AG10803 (cell line): ENCODE measurements at places on chromosomes 2 and 18.

- no peak for DNase-seq
Measured at GRCh38 chr2:161708350-161708975, 84.2 kb downstream of the SLC4A10 start.

- DNase-seq = no peak
Measured at GRCh38 chr2:8572712-8573233, 109.1 kb upstream of the ID2 start.

DNA sequence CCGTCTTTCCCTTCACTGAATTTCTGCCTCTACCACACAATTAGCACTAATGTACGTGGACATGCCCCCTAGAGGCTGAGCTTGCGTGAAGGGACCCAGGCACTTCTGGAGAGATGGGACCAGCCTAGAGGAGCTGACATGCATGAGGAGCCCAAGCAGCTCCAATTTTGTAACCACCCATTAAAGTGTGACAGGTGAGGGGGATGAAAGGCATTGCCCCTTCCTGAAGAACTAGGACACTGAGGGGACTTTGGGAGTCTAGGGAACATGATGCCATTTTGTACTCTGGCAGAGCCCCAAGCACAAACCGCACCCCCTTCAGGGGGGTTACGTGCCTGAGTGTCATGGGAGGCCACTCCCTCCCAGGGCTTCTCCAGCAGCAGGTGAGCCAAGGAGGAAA is 63.6 kb downstream of the HNRNPLL start:
- no peak for DNase-seq

DNA sequence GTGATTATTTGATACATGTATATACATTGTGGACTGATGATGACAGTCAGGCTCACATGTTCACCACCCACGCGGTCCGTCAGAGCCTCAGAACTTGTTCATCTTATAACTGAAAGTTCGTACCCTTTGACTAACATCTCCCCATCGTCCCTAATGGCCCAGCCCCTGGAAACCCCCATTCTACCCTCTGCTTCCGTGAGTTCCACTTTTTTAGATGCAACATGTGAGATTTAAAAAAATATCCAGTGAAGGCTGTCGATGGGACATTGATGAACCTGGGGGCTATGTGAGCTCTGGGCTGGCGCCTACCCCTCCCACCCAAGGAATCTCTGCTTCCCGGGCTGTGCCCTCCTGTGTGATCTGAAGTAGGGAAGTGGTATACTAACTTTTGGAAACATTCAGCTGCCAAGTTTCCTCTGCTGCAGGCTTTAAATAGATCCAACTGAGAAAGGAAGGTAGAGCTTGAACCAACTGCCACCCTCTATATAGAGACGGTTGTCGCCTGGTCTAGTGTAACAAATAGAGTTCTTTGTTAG is 163.8 kb downstream of the FAM210A start:
- DNase-seq = no peak

DNA sequence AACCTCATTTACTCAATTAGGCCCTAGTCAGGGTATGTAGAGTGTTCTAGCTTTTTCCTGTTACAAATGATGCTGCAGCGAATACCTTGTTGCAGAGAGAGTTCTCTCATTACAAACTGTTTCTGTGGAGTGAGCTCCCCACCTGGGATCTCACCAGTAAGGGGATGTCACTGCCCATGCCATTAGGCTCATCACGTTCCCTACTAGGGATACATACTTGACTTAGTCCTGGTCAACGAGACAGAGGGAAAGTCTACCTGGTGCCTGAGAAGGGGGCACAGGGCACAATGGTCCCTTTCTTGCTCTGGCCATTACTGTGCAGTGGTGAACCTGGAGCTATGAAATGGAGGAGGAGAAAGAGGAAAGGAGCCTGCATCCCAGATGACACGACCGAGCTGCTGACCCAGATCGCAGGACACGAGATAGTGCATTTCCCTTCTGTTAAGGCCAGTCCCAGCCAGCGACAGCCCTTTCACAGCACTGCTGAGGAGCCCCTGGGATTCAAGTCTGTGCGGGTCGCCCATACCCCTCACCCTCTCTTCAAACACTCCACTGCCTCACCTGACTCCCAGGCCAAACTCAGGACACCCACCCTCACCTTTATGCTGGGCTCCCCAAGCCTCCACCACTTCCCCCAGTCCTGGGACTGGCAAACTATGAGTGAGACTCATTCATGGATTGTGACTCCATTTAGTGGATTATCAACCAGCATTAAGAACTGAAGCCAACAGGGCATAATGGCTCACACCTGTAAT is 16.0 kb downstream of the MALL start:
- no peak for DNase-seq

GRCh38 chr2:145086910-145087309 is 567.0 kb upstream of the ZEB2 start:
- no peak for DNase-seq

DNA sequence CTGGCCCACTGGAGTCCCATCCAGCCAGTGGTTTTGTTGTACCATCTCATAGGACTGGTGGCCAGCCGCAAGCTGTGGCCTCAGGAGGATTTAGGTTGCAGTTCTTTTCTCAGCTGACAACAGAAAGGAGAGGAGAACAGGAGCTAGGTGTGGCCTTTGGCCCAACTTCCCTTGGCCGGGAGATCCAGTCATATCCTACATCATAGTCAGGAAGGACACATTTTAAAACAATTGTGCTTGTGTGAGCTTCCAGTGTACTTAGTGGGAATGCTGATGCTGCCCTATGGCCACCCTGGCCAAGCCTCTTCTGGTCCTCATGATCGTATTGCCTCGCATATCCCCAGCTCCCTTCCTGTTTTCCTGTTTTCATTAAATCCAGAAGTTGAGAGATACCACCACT is 98.1 kb downstream of the WDSUB1 start:
- no peak for DNase-seq

DNA sequence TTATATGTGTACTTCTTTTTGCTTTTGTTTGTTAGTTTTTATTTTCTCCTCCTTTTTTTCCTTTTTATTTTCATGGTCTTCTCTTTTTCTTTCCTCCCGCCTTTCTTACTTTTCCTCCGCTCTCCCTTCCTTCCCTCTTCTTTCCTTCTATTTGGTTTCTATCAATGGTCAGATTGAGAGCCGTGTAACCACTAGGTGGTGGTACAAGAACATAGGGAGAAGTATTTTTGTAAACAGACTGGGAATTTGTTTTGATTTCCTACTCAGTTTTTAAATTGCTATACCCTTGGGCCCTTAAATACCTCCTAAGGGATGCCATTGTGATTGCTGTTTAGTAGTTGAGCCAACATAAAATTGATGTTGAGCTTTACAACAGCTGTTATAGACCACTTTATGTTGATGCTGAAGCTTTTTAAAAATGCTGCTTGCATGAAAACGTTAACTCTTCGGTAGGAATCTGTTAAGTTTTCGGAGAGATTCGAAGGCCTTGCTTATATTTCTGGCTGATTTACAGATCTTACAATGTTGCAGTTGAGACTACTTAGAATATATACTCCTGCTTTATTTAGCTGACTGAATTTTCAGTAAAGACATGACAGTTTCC is 124.2 kb downstream of the UBE2E3 start:
- DNase-seq = peak; percentile 74

GRCh38 chr2:201796478-201796865 is 9.9 kb upstream of the CDK15 start:
- no peak for DNase-seq

- peak; percentile 24 for DNase-seq
Measured at GRCh38 chr2:168348076-168348475, 100.7 kb upstream of the STK39 start.
